ENCODE measurements at places on chromosomes 2 and 18.
A peak's percentile ranks its signal among the peaks of the same experiment; 100 is the strongest.

- no peak for DNase-seq
These were observed 141.4 kb downstream of the KCTD1 start for GRCh38 chr18:26406854-26407517.

- DNase-seq, result no peak
These were observed 1166.5 kb upstream of the NXPH2 start for GRCh38 chr2:139946690-139947089.

- no peak for DNase-seq
These were observed 42.9 kb upstream of the SLC35F5 start for GRCh38 chr2:113799375-113799774.

DNA sequence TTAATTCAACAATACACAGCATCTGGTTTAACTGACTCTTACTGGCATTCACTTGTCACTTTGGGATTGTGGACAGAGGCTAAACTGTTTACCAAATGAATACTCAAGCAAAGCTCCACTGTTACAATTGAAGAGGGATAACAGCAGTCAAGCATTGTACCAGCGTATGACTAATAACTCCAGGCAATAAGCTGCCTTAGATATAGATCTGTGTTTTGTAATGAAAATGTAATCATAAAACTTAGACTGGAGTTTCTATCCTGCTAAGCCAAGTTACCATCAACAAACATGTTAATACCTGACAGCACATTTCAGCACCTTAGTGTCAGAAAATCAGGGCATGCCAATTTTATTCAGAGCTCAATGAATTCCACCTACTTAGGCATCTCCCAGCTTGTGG, 889.5 kb downstream of the EPHA4 start:
- DNase-seq, result no peak

- no peak for DNase-seq
These were observed 7.2 kb downstream of the SIX3 start for GRCh38 chr2:44948565-44949328.

DNA sequence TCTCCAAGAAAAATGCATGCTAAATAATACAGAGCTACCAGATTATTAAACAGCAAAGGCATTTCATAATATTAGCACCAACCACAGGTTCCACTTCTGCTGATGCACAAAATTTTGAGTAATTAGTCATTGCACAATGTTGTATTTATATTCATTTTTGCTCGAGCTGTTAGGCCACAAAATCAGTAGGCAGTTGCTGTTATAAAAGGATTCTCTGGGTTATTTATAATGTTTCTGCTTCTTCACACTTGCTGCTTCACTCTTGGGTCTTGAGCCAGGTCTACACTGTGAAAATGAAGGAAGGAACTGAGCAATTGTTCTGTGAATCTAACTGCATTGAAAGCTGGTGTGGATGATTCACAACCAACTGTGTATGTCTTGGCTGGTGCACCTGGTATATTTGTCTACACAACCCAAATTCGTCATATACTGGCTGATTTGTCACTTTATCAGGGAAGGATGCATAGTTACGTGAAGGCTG, 38.3 kb downstream of the MRPL33 start:
- peak; percentile 32 for DNase-seq

- no peak for DNase-seq
These were observed 491 bp downstream of the RTN4 start for GRCh38 chr2:55049821-55050099.

- DNase-seq, result no peak
These were observed 2.1 kb downstream of the PROKR1 start for GRCh38 chr2:68645523-68645922.

- DNase-seq, result no peak
These were observed 15.7 kb downstream of the CCBE1 start for GRCh38 chr18:59681521-59682004.

- no peak for DNase-seq
These were observed 66.5 kb downstream of the DPP4 start for GRCh38 chr2:162007447-162008040.

DNA sequence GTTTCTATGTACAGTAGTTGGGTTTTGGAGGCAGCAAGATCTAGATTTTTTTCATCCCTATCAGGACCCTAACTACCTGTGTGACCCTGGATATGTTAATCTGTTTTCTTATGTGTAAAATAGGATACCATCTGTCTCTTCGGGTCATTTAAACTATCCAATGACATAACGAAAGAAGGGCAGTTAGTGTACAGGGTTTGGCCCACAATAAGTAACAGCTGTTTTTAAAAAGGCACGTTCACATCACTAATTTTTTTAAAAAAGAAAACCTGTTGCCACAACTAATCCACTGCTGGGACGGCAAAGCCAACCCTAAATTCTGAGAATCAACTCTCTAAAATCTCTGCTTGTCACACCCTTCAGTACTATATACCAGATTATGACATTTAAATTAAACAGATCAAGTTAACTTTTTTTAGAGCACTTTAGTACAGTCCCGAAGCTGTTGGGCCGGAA, 869 bp downstream of the USP40 start:
- no peak for DNase-seq

- no peak for DNase-seq
These were observed 3.1 kb downstream of the ANXA4 start for GRCh38 chr2:69745035-69745434.

GRCh38 chr18:36460854-36461253, 163.3 kb downstream of the FHOD3 start:
- no peak for DNase-seq

GRCh38 chr2:172153757-172154156, 51.1 kb upstream of the DLX2 start:
- no peak for DNase-seq

GRCh38 chr2:241211276-241211675, 22.8 kb downstream of the ANO7 start:
- DNase-seq, result no peak

DNA sequence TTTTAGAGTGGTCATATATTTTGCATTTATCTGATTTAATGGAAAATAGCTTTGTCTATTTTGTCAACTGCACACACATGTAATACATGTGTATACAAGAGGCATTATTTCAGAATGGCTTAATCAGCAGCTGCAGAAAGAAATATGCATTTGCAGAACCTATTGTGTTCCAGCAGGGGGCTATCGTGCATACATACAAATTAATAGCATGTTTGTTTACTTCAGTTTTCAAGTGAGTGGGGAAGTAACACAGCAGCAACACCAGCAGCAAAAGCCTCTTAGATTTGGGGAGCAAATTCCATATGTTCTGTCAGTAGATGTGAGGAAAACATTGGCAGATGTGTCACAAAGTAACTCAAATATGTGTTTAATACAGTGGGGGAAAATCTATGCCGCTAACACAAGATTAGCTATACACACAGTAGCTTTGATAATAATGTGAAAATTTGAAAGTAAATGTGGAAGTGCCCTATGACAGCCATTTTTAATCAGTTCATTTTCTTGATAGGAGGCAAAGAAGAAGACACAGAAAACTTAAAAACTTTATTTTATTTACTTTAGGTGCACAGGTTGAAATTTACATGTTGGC, 218.1 kb downstream of the WDR7 start:
- peak; percentile 20 for DNase-seq

DNA sequence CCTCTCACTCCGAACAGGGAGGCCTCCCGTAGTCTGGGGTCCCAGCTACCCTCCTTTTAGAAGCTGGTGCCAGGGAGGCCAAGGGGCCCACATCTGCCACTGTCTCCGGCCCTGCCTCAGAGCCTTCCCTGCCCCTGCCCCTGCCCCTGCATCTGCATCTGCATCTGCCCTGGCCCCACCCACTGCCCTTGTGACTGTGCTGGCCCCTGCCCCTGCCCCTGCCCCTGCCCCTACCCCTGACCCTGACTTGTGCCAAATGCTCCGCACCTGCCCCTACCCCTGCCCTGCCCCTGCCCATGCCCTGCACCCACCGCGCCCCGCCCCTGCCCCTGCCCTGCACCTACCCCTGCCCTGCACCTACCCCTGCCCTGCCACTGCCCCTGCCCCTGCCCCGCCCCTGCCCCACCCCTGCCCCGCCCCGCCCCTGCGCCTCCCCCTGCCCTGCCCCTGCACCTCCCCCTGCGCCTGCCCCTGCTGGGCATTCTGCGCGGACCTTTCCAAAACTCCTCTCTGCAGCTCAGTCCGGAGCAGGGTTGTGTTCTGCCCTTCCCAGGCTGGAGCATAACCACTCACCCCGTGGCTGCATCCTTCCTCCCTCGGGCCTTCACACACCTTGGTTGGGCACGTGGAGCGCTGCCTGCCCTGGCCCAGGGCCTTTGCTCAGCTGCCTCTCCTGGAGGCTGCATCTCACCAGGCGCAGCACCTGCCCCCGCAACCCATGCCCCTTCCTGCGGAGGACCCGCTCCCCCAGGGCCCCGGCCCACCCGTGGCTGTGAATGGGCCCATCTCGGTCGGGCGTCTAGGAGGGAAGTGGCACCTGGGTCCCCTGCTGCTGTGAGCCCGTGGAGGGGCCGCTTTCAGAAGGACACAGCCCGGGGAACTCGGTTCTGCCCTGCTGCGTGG, 5.4 kb downstream of the SNTG2 start:
- no peak for DNase-seq

- no peak for DNase-seq
These were observed 193.4 kb downstream of the FHOD3 start for GRCh38 chr18:36490897-36491296.

DNA sequence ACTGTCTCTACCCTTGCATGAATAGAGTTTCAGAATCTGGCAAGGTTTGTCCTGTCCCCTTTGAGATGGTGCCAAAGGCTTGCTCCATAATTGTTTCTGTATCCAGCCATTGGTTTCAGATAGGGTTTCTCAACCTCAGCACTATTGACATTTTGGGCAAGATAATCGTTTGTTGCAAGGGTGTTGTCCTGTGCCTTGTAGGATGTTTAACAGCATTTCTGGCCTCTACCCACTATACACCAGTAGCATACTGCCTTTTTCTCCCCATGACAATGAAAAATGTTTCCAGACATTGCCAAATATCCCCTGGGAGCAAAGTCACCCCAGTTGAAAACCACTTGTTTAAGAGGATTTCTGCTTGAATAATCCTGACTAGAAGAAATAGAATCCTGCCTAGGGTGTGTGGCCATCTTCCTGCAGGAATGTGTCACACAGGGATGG, 126.8 kb downstream of the CDC42EP3 start:
- no peak for DNase-seq

DNA sequence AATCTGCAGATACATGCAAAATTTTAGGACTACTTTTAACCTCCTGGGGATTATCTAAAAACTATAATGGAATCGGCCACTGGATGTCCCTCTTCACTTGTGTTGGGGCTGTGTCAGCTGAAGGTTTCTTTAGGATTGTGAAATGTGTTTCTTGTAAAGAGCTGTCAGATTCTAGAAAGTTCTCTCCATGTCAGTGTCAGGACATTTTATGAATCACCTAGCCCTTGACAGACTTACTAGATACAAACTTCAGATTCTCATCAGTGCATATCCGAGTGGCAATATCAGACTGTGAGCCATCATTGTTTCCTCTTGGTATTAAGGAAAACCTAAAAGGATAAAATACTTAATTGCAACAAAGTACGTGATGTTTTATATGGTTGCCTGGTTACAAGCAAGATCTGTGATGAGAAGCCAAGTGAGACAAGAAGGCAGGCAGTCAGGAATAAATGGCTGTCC, 107.3 kb downstream of the CPS1 start:
- DNase-seq, result peak; percentile 4

GRCh38 chr18:79629249-79629558, 50.4 kb upstream of the CTDP1 start:
- DNase-seq, result no peak

- peak; percentile 78 for DNase-seq
These were observed 65.2 kb upstream of the FIGN start for GRCh38 chr2:163800951-163801381.

DNA sequence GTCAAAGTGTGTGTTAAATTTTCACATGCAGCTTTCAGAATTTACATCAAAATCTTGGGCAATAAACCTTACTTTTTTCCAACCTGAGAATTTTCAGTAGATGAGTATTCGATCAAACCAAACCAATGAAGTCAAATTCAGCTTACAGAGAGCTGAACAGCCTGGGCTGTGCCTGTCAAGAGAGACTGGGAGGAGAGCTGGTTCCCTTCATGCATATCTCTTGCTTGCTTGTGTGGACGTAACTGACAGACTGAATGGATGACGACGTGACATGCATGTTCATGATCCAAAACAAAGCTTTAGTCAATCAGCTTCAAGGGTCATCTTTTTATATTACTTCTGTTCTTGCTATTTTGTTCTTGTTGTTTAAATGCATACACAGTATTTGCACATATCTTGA, 145.2 kb downstream of the GALNT3 start:
- no peak for DNase-seq

GRCh38 chr2:65340898-65341681, 91.3 kb downstream of the SPRED2 start:
- no peak for DNase-seq

- DNase-seq, result no peak
These were observed 170.3 kb downstream of the BCL2 start for GRCh38 chr18:63149302-63149587.

GRCh38 chr18:11368020-11368419, 218.7 kb upstream of the PIEZO2 start:
- DNase-seq, result no peak

GRCh38 chr2:54859416-54859815, 136.0 kb downstream of the EML6 start:
- no peak for DNase-seq

- DNase-seq, result no peak
These were observed 86.0 kb downstream of the RAPGEF4 start for GRCh38 chr2:172821370-172822338.

- DNase-seq, result peak; percentile 21
These were observed 302.9 kb downstream of the LRRTM1 start for GRCh38 chr2:80001701-80002101.

Measured in GM04504 (cell line).